ENCODE measurements at places on chromosomes 2 and 18.
A peak's percentile ranks its signal among the peaks of the same experiment; 100 is the strongest.

DNA sequence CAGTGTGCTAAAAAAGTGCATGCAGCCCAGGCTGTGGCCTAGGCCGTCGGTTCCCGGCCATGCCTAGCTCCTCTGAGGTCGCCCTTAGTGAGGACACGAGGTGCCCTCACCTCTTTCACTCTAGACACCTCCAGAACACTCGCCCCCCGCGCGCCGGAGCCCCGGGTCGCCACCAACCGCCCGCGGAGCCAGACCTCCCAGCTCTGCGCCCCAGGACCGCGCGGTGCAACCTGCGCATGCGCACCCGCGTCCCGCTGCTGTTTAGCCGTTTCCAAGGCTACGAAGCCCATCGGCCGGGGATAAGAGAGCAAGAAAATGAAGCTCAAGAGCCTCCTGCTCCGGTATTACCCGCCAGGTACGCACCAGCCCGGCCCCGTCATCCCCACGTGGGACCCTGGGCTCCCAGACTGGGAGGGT is at the start of gene DAW1:
TSS of gene DAW1 (plus strand) at position 257 of the 417 bp plus-strand sequence. CDS start at position 316, 59 bp downstream.
- DNase-seq = peak; percentile 5

- no peak for DNase-seq
Observed at GRCh38 chr2:110866466-110866865, 134.1 kb downstream of the ACOXL start.

GRCh38 chr2:98578231-98578630 is 30.1 kb downstream of the COA5 start:
- DNase-seq = no peak

GRCh38 chr18:35753306-35753910 is 171.9 kb downstream of the GALNT1 start:
- DNase-seq = no peak

DNA sequence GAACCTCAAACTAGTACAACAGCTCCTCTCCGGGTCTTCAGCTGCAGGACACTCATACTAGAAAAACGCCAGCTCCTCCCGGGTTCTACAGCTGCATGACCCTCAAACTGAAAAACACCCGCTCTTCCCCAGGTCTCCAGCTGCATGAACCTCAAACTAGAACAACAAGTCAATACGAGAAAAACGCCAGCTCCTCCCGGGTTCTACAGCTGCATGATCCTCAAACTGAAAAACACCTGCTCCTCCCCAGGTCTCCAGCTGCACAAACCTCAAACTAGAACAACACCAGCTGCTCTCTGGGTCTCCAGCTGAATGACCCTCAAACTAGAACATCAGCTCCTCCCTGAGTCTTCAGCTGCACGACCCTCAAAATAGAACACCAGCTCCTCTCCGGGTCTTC is 315.0 kb upstream of the TFPI start:
- no peak for DNase-seq

DNA sequence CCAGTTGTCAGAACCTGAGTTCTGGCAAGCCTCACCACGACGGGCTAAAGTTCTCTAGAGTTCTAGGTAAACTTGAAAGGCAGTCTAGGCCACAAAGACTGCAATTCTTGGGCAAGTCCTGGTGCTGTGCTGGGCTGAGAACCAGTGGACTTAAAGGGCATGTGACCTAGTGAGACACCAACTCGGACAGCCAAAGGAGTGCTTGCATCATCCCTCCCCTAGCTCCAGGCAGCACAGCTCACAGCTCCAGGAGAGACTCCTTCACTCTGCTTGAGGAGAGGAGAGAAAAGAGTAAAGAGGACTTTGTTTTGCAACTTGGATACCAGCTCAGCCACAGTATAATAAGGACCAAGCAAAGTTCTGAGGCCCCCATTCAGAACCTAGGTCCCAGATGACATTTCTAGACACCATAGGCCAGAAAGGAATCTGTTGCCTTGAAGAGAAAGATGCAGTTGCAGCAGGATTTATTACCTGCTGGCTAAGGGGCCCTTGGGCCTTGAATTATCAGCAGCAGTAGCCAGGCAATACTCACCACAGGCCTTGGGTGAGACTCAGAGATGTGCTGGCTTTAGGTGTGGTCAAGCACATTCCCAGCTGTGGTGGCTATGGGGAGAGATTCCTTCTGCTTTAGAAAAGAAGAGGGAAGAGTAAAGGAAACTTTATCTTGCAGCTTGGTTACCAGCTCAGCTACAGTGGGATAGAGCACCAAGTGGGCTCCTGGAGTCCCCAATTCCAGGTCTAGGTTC is 51.8 kb downstream of the UPP2 start:
- no peak for DNase-seq

GRCh38 chr2:15391751-15392150 is 169.4 kb downstream of the NBAS start:
- DNase-seq = no peak

DNA sequence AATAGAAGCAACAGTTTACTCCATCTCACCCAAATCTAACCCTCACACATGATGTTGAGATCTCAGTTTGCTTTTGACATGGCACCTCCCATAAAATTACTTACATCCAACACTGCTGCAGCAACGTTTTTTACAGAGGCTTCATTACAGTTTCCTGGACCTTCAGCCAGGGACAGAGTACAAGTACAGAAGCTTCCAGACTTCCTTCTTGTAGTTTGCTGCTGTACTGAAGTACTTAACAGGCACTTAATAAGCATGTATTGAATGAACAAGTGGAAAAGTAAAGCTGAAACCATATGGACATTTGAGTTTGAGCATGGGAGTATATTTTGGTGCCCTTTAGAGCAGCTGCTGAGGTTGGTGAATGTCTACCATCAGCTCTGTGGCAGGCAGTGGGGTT is 514.2 kb downstream of the PTPRM start:
- DNase-seq = no peak
